Esophagus mucosa (tissue), 1 donor: ENCODE measurements at places on chromosomes 11 and 22. TPM values are rescaled to one million over a fixed set of nuclear protein-coding genes. Genes with fewer than 3 reads are reported as not detected.

- no peak for ATAC-seq
Measured at GRCh38 chr11:124897674-124898262, at the start of gene ROBO4. Gene ROBO4 (minus strand): TSS chr11:124897865. CDS start chr11:124897795, 70 bp downstream.

DNA sequence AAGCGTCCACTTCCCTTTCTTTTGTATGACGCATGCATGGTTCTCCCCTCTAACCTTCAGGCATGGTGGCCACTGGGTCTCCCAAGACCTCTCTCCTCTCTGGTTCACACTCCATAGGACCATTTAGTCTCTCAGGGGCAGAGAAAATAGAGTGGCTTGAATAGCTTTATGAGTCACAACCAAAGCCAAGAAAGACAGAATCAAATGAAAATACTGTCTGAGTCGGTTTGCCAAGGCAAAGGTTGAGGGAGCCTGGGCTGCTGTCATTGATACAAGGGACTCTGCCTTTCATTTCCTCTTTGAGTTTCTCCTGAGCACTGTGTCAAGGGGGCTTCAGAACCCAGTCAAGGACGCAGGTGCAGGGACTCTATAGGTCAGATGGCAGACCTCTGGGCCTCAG, 44.2 kb downstream of the TENM4 start:
- ATAC-seq = no peak

KIAA1671 gene
- 43.3 TPM for total RNA-seq

DNA sequence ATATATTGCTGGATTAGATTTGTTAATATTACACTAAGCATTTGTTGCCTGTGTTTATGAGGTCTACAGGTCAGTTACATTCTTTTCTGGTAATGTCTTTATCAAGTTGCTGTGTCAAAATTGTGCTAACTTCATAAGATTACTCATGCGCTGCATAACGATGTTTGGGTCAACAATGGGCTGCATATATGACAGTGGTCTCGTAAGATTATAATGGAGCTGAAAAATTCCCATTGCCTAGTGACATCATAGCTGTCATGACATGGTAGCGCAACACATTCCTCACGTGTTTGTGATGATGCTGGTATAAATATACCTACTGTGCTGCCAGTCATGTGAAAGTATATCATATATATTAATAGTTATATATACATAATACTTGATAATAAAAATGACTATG, 34.2 kb downstream of the POLD3 start:
- no peak for ATAC-seq

DNA sequence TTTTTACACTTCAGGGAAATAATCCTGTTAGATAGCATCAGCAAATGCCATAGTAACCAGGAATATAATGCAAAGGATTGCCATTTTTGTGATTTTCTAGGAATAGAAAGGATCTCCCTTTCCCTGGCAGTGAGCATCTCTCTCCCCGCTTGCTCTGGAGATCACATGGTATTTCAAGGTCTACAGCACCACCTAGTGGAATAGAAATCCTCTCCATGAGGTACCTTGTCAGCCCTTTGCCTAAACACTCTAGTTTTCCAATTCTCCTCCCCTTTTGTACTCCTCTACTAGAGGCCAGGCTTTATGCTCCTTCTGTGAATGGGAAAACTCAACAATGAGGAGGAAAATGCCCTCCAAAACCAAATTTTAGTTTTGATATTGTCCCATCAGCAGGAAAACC, 78.4 kb downstream of the XRRA1 start:
- peak; percentile 50 for ATAC-seq

DNA sequence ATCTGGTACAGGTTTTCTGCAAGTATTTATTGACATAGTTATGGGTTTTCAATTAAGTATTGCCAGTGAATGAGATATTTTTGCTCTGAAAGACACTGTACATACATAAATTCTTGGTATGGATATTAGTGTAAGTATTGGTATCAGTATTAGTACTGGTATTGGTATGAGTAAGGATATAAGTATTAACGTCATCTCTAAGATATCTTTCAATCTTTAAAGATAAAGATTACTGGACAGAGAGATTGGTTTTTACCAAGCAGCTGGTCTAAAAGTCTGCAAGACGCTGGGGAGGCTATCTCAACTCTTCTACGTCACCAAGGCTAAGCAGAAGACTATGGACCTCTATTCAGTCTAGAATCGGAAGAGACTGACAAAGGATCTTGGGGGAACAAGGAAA, 234.5 kb downstream of the NXPE2 start:
- no peak for ATAC-seq

- ATAC-seq = no peak
Measured at GRCh38 chr11:70092959-70093715, 15.0 kb downstream of the ANO1 start.

GRCh38 chr11:118100691-118101232, 14.0 kb upstream of the SMIM35 start:
- no peak for ATAC-seq

GRCh38 chr11:34487430-34487829, 26.2 kb downstream of the ELF5 start:
- no peak for ATAC-seq

OR52R1 gene
- total RNA-seq = not detected

CD3E gene
- total RNA-seq = 1.2 TPM

DNA sequence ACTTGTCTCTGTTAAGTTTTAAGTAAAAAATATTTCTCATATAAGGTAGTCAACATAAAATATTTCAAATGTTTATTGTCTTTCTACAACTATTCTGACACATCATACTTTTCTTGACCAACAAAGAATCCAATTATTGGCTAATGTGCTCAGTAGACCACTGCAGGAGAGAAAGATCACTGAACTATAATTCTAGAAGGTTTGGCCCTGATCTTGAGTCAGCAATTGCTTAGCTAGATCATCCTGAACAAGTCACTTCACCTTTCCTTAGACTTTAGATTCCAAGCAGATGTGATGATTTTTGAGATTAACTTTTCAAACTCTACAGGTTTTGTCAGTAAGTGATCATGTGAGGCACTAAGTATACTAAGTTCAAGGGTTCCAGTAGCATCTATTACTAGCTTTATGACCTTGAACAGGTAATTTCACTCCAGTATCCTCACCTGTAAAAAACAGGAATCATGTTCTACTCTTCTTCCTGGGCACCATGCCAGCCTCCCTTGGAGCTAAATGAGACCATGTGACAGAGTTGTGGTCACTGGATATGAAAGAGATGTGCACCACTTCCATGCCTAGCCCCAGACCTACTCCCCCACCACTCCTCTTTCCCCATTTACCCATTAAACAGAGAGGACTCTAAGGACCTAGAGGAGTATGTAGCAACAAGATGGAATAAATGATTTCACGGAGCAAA, 17.3 kb downstream of the PGM2L1 start:
- no peak for ATAC-seq

CHRM1 gene
- not detected for total RNA-seq

GRCh38 chr11:35539781-35540281, 14.4 kb upstream of the PAMR1 start:
- peak; percentile 42 for ATAC-seq

- peak; percentile 63 for ATAC-seq
Measured at GRCh38 chr11:119585043-119585781, 143.8 kb downstream of the NECTIN1 start.

DNA sequence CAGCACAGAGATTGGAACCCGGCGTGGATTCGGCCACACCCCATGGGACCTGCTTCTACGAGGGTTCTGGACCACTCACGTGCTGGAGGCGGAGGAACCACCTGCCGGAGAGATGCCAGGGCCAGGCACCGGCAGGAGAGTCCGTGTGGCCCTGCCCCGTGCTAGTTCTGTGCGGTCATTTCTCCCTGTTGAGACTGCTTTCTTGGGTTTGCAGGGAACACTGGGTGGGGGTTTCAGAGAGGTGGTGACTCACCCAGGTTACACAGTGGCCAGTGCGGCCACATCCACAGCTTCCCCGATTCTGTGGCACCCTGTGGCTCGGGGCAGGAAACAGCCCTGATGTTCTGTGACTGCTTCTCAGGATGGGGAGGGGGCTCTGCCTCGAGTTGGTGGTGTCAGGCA, 3.6 kb upstream of the PHLDA2 start:
- peak; percentile 12 for ATAC-seq

CNIH2 gene
- total RNA-seq = 0.52 TPM

DNA sequence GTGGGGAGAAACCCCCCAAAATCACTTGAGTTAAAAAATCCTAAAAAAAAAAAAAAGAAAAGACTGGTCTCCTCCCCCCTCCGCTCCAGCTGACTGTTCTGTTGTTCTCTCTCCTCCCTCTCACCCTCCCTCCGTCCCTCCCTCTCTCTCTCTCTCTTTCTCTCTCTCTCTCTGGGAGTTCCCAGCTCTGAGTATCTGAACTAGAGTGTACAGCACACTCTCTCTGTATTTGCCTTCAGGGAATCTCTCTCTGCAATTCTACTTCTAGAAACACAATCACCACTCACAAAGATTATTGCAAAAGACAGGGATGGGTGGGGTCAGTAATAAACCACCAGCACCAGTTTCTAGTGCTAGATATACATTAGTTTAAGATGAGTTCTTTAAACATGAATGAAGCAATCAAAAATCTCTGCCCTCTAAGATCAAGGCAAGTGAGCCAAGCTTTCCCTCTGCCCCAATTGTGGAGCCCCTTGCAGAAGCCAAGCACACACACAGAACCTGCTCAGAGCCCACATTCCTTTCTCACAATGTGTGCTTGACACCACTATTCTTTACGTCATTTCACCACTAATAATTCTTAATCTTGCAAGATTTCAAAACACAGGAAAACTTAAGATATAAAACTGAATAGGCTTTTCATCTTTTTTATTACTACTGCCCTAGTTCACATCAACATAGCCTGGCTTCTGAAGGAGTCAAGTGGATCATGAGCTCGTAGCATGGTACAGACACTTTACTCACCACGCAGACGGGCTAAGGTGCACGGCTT, 133.5 kb downstream of the RBFOX2 start:
- ATAC-seq = peak; percentile 93

NXPE1 gene
- total RNA-seq = not detected

GRCh38 chr22:42892156-42892555, 35.1 kb upstream of the ARFGAP3 start:
- no peak for ATAC-seq

DNA sequence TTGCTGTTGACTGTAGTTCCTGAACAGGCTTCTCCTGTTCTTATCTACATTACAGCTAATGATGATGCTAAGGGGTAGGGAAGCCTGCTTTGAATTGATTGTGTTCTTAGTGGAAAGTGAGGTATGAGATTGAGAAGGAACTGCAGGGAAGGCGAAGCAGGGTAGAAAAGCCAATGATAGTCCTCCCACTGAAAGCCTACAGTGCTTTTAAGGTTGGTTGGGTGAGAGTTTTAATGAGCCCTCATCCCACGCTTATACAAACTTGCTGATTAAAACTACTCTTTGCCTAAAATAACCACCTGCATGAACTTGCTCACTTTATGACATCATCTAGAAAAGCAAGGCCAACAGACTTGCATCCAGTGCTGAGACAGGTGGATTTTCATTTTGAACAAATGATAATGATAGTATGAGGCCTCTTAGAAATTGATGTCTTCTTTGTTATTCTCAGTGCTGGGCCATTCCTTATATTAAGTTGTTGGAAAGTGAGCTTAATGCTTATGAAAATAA, 632.4 kb upstream of the ANO5 start:
- ATAC-seq = no peak

DNA sequence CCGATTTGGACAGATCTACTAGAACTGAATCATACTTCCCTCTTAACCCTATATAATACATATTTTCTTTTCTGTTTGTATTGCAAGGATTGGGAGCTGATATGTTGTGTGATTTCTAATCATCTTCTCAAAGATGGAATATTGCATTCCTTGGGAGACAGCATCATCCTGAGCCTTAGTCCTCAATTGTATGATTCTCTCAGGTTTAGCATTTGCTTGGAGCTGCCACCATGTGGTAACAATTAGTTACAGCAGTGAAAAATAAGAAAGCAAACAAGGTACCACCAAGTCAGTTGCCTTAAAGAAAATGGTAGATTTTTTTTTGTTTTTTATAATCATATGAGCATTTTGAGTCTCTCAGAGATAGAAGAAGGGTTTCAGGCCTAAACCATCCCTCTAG, 11.9 kb downstream of the SNX19 start:
- ATAC-seq = no peak

GRCh38 chr11:14079011-14079410, 116.5 kb downstream of the SPON1 start:
- ATAC-seq = no peak

DNA sequence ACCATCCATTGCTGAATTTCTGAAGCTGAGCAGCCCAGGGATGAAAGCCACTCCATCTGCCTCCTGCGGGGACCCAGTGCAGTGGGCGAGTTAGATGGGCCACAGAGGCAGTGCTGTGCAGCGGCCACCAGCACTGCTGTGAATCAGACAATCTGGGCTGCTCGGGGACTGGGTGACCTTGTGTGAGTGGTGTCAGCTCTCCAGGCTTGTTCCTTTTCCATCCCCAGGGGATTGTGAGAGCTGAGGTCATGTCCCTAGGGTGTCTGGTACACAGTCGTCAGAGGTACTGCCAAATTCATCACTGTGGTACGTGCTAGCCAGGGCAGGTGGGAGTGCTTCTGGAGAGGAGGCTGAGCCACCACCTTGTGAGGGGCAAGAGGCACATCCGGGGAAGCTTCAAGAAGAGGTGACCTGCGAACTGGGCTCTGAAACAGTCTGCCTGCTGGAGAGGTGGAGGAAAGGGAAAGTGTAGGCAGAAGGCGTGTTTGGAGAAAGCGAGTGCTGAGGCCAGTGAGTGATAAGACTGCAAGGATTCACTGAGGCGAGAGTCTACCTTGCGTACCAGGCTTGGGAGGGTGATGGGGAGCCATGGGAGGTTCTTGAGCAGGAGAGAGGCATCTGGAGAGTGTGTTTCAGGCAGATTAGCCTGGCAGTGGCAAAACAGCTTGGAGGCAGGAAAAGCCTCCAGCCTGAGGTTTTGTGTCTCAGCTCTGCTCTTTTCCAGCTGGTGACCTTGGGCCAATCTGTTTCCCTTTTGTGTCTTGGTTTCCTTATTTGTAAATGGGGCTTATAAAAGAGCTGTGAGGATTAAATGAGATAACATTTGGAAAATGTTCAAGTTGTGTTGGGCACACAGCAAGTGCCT, 22.7 kb downstream of the CACNA1I start:
- ATAC-seq = no peak

DNA sequence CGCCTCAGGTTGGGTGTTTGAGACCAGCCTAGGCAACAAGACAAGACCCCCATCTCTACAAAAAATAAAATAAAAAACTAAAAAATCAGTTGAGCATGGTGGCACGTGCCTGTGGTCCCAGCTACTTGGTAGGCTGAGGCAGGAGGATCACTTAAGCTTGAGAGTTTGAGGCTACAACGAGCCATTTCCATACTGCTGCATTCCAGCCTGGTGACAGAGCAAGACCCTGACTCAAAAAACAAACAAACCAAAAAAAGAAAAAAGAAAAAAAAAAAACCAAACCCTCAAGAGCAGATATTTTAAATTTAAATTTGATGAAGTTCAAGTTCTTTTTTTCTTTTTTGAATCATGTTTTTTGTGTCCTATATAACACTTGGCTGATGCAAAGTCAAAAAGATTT, 7.2 kb upstream of the CCDC83 start:
- no peak for ATAC-seq

DNA sequence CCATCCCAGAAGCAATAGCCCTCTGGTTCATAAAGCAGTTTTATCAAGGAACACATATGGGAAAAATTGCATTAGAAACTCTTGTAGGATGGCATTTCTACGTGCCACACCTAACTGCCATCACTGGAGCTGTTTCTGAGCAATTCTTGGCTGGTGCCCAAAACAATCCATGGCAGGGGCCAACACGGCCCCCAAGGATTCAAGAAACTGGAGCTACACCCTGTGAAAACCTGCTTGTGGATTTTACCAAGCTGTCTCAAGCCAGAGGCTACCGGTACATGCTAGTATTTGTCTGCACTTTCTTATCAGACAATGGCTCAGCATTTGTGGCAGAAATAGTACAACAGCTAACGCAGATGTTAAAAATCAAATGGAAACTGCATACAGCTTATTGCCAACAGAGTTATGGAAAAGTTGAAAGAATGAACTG, 42.4 kb upstream of the GLYAT start:
- no peak for ATAC-seq

- no peak for ATAC-seq
Measured at GRCh38 chr11:114239753-114240161, 56.4 kb upstream of the NNMT start.
